ENCODE measurements at places on chromosomes 4 and X.

- DNase-seq: no peak
Measured at GRCh38 chrX:103440621-103441020, 64.3 kb downstream of the BEX3 start.

DNA sequence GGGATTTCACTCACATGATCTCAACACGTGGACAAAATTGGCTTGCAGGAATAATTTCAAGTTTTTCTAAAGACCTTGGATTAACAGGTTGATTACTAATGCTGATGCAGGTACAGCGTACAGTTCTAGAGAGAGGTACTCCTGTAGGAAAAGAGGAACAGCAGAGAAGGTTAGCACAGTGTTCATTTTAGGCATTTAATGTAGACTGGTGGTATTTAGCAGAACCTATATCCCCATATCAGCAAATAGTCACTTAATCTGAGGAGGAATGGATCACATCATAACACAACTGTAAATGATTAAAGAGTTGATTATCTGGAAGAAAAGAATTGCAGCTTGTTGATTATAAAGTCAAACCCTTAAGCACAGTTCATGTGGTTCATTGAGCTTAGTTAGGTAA, 620 bp downstream of the CXCL10 start:
- no peak for DNase-seq

DNA sequence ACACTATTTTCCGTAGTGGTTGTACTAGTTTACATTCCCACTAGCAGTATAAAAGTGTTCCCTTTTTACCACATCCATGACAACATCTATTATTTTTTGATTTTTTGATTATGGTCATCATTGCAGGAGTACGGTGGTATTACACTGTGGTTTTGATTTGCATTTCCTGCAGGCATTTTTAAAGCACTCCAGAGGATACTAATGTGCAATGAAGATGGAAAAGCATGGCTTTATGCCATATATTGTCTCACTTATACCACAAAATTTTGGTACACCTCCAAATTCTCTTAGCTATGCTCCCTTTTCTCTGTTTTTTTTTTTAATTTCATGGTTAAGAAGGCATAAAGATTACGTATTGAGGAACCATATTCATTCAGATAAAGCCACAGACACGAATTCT, 35.1 kb upstream of the NPY2R start:
- no peak for DNase-seq

GRCh38 chr4:16026160-16026761, 57.6 kb downstream of the PROM1 start:
- no peak for DNase-seq

DNA sequence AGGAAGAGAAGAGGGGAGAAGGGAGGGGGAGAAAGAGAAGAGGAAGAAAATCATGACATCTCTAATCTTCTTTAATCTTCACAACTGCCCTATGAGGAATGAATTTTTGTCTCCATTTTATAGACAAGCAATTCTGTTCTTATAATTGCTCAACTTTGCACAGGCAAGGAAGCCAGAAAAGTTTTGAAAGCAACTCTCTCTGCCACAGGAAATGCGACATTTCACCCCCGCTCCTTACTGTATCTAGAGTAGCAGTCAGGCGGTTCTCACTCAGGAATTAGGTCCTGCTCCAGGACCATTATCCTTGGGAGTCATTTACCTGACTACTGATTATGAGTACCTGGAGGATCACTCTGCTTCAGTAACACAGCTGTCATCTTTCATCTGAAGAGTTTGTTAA, 69.2 kb upstream of the FAM9A start:
- no peak for DNase-seq

- no peak for DNase-seq
Measured at GRCh38 chr4:83613023-83613422, 77.1 kb downstream of the GPAT3 start.

- DNase-seq: peak; percentile 0
Measured at GRCh38 chrX:41265615-41266014, 68.3 kb upstream of the DDX3X start.

DNA sequence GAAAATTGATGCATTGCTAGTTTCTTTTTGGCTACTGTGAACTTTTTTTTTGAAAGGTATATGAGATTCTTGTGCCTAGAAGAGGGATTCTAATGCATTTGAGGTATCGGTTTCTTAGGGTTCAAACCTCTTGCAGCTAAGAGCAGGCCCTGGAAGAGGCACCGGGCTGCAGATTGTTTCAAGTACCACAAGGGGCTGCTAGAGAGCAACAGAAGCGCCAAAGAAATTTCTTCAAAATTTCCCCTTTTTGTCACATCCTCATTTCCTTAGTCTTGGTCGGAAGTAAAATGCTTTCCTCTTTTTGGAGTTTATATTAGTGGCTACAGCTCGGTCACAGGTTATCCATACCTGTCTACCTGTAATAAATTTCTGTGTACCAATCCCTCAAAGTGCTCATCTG, 89.8 kb downstream of the PDGFRA start:
- DNase-seq: no peak

DNA sequence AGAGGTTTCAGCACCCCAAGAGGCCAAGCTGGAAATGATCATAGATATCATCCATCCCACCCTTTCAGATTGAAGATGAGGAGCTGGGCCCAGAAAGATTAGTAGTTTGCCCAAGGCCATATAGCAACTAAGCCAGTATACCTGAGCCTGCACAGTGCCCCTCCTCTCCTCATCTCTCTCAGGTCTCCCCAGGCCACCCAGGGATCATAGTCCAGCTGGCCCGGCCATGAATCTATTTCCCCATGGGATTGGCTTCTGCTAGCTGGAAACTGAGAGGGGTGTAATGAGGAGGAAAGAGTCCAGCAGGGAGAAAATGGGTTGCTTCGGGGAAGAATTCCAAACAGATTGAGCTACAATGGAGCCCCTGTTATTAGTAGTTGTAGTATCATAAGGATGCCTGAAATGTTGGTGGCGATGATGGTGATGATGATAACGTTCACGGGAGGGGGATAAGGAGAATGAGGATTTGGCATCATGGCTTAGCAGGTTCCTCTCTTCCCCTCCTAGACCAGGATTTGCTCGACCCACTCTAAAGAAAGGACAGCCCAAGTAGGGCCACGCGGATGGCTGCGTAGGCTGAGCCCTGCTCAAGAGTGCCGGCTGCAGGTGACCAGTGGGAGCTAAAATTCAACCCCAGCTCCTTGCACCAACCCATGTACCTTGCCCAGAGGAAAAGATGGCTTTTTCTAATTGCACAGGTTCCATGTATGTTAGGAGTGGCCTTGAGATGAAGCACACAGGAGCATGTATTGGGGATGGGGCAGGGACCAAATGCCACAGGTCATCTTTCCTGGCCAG, 117.8 kb upstream of the PJA1 start:
- no peak for DNase-seq

DNA sequence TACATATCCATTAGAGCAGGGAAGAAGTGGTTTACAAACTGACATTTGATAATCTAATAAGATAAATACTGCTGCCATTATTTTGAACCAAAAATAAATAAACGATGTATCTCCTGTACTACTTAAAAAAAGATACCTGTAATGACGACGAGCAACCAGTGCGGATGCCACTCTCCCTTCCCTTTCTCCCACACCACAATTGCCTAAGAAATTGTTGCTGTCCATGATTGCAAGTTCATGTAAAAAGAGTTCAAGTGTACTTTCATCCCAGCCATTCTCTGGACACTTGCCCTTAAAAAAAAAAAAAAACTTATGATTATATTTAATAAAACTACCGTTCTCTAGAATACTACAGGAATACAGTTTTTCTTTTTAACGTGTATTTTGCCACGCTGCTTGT, 1.4 kb downstream of the SEPSECS start:
- no peak for DNase-seq

DNA sequence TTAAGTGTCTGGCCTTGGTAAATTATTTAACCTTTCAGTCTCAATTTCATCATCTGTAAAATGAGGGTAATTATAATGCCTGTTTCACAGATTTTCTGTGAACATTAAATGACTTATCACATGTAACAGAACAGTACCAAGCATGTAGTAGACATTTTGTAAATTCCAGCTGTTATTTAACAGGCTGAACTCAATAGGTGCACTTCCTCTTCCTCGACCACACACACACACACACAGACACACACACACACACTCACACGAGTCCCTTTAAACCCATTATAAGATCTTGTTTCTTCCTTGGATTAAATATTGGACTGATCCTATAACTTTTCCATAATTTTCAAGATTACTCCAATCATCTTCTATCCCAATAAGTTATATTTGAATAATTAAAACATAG, 53.4 kb upstream of the COL25A1 start:
- DNase-seq: no peak

GRCh38 chr4:121139533-121140222, 24.4 kb downstream of the TNIP3 start:
- no peak for DNase-seq

DNA sequence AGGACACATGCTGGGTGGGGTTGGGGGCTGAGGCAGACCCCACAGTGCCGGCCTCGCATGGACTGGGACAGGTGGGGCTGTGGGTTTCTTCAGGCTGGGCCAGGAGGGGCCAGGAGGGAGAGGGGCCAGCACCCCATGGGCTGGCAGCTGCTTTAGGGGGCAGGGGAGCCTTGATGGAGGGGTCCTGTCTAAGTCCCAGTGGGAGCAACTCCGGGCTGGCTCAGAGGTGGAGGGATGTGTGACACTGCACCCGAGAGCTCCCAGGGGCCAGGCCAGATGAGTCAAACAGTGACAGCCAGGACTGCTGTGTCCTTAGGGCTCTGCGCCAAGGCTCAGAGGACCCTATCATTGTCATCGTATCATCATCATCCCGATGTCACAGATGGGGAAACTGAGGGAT, 4.4 kb upstream of the ABLIM2 start:
- DNase-seq: no peak

- DNase-seq: no peak
Measured at GRCh38 chr4:172035562-172035961, 222.4 kb downstream of the GALNTL6 start.

DNA sequence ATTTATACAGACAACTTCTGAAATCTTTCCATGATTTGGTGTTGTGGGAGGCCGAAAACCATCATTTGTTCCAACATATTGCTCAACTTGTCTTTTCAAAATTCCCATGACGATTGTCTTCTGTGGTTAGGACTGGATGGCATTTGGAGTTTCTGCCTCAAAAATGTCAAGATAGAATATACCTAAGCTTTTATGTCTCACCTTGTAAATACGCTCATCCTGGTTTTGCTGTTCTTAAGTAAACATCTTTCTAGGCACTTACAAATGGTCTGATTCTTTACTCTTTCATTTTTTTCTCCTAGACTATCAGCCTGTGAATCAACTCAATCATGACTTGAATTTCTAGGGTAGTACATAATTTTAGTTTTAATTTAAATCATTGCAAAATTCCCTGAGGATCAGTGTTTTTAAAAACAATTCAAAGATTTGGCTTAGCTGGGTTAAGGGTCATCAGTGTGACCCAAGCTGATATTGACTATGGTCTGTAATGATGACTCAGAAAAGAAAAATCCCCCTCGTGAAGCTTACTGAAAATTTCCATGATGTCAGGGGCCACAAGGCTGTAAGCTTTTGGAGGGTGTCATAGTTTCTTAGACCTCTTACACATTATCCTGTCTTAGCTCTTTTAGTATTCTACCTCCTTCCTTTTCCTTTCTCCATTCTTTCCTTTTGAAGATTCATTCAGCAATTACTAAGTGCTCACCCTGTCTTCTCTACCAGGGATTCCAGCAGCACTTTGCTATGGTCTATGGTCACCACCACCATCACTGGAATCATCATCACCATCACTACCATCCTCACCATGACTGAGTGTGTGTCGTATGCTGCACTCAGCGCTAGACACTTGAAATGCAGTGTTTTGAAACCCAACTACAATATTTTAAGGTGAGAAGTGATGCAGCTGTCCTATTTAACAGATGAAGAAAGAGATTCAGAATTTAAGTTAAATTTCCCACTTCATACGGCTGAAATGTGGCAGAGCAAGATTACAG, 124.4 kb downstream of the CPE start:
- peak; percentile 39 for DNase-seq

GRCh38 chr4:152881974-152882373, 54.1 kb upstream of the FHDC1 start:
- no peak for DNase-seq

GRCh38 chrX:121320441-121320840, 273.0 kb downstream of the GLUD2 start:
- DNase-seq: no peak

DNA sequence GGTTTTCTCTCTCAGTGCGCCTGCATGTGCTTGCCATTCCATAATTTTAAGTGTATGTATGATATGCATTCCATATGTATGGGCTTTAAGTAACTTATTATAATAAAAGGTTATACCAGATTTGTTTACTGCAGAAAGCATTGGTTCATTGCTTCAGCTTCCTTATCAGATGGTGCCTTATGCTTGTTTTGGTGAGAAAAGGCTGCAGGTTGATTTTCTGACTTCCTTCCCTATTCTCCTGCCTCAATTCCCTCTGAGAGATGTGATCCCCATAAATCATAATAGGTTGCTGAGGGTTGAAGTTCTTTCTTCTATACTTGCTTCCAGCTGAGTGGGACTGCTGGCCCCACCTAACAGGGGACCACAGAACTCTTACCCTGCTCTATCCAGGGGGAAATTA, 10.3 kb upstream of the CEP135 start:
- DNase-seq: no peak

- no peak for DNase-seq
Measured at GRCh38 chrX:36787752-36788151, 220.4 kb upstream of the FAM47C start.

DNA sequence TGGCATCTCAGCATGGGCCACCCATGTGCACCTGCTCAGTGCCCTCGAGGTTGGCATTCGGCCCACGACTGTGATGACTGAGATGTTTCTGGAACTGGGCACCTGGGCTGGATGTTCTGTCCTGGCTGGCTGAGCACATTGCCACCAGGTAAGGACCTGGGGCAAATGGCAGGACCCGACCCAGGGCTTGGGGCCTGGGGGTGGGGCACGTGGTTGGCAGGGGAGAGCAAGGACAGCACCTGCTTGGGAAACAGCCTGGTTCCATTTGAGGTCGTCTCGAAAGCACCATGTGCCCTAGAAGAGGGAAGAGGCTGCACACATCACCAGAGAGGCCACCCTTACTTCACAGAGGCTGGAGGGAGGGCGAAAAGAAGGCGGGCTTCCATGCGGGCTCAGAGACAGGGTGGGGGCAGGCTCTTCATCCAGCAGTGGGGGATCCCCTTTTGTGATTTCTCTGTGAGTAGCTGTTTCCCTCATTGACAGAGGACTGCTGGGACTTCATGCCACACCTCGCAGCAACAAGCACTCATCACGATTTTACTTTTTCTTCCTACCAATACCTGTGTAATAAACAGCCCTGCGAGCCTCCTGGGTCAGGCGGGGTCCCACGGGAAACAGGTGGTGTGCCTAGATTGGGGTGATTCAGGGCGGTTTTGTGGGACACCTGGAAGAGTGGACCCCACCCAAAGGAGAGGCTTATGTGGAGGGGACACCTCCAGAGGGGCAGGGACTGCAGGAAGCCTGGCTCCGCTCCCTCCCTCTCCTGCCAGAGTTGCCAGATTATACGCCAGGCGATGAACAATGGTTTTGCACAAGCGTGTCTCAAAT, 12.0 kb downstream of the TMEM187 start:
- no peak for DNase-seq

- peak; percentile 45 for DNase-seq
Measured at GRCh38 chr4:119080721-119081541, 54.7 kb upstream of the MYOZ2 start.

- DNase-seq: no peak
Measured at GRCh38 chr4:124958847-124959246, 246.3 kb upstream of the ANKRD50 start.

- no peak for DNase-seq
Measured at GRCh38 chr4:36111172-36111571, 133.1 kb downstream of the ARAP2 start.
